Neuronal stem cell (in vitro differentiated cells): ENCODE measurements at places on chromosomes 7 and 10.
A peak's percentile ranks its signal among the peaks of the same experiment; 100 is the strongest.

- H3K4me3 ChIP-seq, result no peak overlapping the region
- no peak overlapping the region for H3K27ac ChIP-seq
- H3K36me3 ChIP-seq, result no peaks in the 10 kb centered on the region
These were observed 13.5 kb downstream of the AQP1 start for GRCh38 chr7:30925117-30925516.

DNA sequence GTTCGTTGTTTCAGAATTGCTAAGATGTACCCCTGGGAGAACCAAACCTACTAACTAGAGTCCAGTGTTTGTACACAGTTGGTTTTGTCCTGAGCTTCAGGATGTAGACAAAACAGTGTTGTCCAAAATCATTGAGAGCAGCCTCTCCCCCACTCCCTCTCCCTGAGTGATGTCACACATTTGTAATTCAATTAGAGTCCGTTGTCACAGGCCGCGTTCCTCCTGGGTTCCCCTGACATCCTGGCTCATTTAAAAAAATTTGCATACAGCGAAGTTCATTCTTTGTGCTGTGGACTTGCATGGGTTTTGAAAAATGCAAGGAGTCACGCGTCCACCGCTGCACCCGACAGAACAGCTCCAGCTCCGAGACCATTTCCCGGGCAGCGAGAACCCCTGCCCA lies 10.3 kb downstream of the GRIFIN start:
- no peak for DNase-seq
- no peaks in the 10 kb centered on the region for H3K27me3 ChIP-seq
- H3K4me1 ChIP-seq, result peaks cover 7% of the 10 kb centered on the region
- no peaks in the 10 kb centered on the region for H3K36me3 ChIP-seq
- peak overlapping the region; percentile 3 for H3K4me3 ChIP-seq

- no peak overlapping the region for H3K27ac ChIP-seq
- no peak for DNase-seq
- no peaks in the 10 kb centered on the region for H3K4me1 ChIP-seq
- H3K36me3 ChIP-seq, result no peaks in the 10 kb centered on the region
- no peak overlapping the region for H3K4me3 ChIP-seq
- no peaks in the 10 kb centered on the region for H3K27me3 ChIP-seq
These were observed 27.5 kb upstream of the SMC3 start for GRCh38 chr10:110540031-110540430.

DNA sequence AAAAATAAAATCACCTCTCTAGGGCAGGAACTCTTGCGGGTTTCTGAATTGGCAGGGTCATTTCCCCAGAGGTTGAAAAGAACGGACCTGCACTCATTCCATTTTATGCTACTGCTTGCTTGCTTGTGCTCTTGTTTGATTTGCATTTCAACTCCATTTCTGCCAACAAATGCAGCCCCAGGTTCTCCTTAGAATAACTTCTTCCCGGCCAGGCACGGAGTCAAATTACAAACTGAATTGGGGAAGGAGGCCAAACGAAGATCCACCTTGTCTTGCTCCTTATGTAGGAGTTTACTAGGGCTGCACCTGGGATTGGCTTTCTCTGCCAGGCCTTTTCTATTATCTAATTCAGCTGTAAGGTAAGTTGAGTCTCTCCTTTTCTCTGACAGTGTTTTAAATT lies 79.6 kb downstream of the HGF start:
- DNase-seq, result no peak
- H3K4me3 ChIP-seq, result no peak overlapping the region
- H3K27me3 ChIP-seq, result no peaks in the 10 kb centered on the region
- peaks cover 15% of the 10 kb centered on the region for H3K4me1 ChIP-seq
- H3K27ac ChIP-seq, result no peak overlapping the region

GRCh38 chr7:88111140-88111743 lies 108.6 kb downstream of the SRI start:
- H3K36me3 ChIP-seq, result no peaks in the 10 kb centered on the region
- peak; percentile 12 for DNase-seq
- peaks cover under 1% of the 10 kb centered on the region for H3K4me1 ChIP-seq
- H3K27ac ChIP-seq, result no peak overlapping the region
- no peak overlapping the region for H3K4me3 ChIP-seq
- no peaks in the 10 kb centered on the region for H3K27me3 ChIP-seq

GRCh38 chr7:128259131-128260061 lies 18.3 kb downstream of the LEP start:
- peaks cover 2% of the 10 kb centered on the region for H3K4me1 ChIP-seq
- DNase-seq, result no peak
- H3K36me3 ChIP-seq, result no peaks in the 10 kb centered on the region
- H3K27ac ChIP-seq, result no peak overlapping the region
- no peak overlapping the region for H3K4me3 ChIP-seq
- no peaks in the 10 kb centered on the region for H3K27me3 ChIP-seq
